ENCODE measurements at places on chromosomes 6 and 20. TPM values are rescaled to one million over a fixed set of nuclear protein-coding genes. Genes with fewer than 3 reads are reported as not detected.

Gene SEC23B
- total RNA-seq, result 20.6 TPM

- H3K27ac ChIP-seq, result no peak overlapping the region
- no peaks in the 10 kb centered on the region for H3K36me3 ChIP-seq
- no peaks in the 10 kb centered on the region for H3K27me3 ChIP-seq
- no peak for DNase-seq
- H3K4me3 ChIP-seq, result no peak overlapping the region
Measured at GRCh38 chr6:96724641-96725040, 112.6 kb downstream of the GPR63 start.

Gene DCDC2
- total RNA-seq, result 0.04 TPM

DNA sequence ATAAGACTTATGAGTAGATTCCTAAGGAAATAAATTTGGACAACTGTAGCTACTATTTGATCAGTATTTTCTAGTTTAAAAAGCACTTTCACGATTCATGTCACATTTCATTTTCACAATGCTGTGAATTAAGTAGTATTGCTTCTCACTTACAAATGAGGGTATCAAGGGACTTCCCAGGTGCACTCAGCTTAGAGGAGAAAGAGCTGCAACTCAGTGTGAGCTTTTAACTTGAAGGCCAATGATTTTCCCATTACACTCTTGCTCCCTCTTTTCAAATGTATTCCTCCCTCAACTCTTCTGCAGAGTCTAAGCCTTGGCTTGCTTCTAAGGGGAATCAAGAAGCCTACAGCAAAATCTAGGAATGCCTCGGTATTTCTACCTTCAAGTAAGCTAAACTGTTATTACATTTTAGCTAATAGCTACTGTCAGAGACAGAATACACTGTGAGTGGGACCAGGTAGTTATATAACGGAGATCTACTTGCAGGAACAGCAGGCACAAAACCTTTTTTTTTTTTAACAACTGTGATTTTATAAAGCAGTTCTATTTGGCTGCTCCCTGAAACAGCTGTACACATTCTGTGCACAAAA, 339.0 kb downstream of the SYNE1 start:
- DNase-seq, result no peak
- no peak overlapping the region for H3K27ac ChIP-seq
- H3K4me1 ChIP-seq, result peaks cover 9% of the 10 kb centered on the region
- H3K27me3 ChIP-seq, result no peaks in the 10 kb centered on the region
- no peak overlapping the region for H3K4me3 ChIP-seq

Gene OPRL1
- 0.93 TPM for total RNA-seq

GRCh38 chr20:44426879-44427790, 48.5 kb upstream of the TTPAL start:
- no peak for DNase-seq
- peaks cover 6% of the 10 kb centered on the region for H3K27me3 ChIP-seq
- H3K4me1 ChIP-seq, result no peaks in the 10 kb centered on the region
- H3K27ac ChIP-seq, result no peak overlapping the region
- H3K36me3 ChIP-seq, result no peaks in the 10 kb centered on the region

- no peaks in the 10 kb centered on the region for H3K36me3 ChIP-seq
- DNase-seq, result peak; percentile 30
- no peak overlapping the region for H3K4me3 ChIP-seq
- H3K27me3 ChIP-seq, result no peaks in the 10 kb centered on the region
- no peak overlapping the region for H3K27ac ChIP-seq
Measured at GRCh38 chr6:138970856-138971425, 17.1 kb downstream of the REPS1 start.

Gene HLA-DRB5
- total RNA-seq, result 8.4 TPM

DNA sequence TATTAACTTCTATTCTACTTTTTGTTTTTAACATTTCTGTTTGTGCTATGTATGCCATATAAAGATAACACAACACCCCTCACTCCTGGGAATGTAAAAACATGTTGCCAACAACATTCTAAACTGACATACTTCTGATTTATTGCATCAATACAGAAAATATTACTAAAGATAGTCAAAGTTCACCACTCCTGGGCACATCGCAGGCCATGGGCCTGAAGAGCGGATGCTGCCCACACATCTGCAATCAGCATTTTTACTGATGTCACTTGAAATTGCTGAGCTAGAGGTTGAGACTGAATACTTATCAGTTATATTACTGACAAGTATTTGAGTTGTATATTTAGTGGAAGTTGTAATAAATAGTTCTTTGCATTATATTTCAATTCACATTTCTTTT, 711.9 kb upstream of the EPHA7 start:
- no peak overlapping the region for H3K27ac ChIP-seq
- no peak overlapping the region for H3K4me3 ChIP-seq
- no peaks in the 10 kb centered on the region for H3K4me1 ChIP-seq

DNA sequence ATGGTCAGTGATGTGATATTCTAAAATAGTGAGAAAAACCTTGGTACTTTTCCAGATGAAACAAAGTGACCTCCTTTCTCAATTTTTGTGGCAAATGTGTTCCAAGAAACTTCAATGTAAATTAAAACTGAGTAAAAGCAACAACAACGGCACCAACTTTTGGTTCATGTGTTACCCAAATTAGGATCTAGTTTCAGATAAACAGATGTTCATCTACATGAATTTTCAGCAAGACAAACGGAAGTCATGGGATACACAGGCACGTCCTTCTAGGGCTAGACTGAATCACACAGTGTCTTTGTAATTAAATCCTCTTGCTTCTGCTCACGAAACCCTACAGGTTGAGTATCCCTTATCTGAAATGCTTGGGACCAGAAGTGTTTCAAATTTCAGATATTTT, 915.2 kb downstream of the TFAP2A start:
- no peak for DNase-seq
- no peak overlapping the region for H3K27ac ChIP-seq
- no peaks in the 10 kb centered on the region for H3K36me3 ChIP-seq
- no peaks in the 10 kb centered on the region for H3K27me3 ChIP-seq
- no peak overlapping the region for H3K4me3 ChIP-seq
- no peaks in the 10 kb centered on the region for H3K4me1 ChIP-seq

DNA sequence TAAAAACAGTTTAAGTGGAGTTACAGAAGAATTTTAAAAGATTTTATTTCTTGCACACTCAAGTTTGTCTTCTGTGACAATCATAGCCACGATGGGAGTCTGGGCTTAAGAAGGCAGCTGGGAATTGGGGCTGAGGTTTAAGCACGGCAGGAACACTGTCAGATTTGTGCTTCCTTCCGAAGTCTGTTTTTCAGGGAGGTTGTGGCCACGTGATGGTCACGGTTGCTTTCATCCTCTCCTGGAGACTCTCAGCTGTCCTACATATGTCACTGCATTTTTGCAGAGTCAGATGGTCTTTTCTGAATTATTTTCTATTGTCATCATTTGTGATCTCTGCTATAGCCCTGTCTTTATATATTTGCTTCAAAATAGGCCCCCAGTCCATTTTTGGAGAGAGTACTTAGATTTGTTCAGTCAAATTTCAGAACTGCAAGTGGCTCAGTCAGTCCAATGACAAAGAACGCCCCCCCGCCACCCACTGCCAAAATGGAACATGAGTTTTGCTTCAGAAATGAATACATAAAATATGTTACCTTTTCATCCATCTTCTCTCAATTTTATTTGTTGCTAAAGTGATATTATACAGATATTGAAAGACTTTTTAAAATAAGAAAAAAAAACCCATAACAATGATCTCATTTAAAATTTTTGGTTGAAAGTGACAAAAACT, 111.8 kb upstream of the ZFP64 start:
- H3K27ac ChIP-seq, result no peak overlapping the region
- DNase-seq, result peak; percentile 24
- no peaks in the 10 kb centered on the region for H3K27me3 ChIP-seq
- H3K36me3 ChIP-seq, result no peaks in the 10 kb centered on the region

GRCh38 chr6:116010790-116011401, 49.8 kb downstream of the FRK start:
- no peaks in the 10 kb centered on the region for H3K4me1 ChIP-seq
- no peak overlapping the region for H3K4me3 ChIP-seq
- no peak overlapping the region for H3K27ac ChIP-seq
- no peaks in the 10 kb centered on the region for H3K36me3 ChIP-seq

Gene REM1
- total RNA-seq, result 9.6 TPM

Gene HFE
- total RNA-seq, result 3.1 TPM

DNA sequence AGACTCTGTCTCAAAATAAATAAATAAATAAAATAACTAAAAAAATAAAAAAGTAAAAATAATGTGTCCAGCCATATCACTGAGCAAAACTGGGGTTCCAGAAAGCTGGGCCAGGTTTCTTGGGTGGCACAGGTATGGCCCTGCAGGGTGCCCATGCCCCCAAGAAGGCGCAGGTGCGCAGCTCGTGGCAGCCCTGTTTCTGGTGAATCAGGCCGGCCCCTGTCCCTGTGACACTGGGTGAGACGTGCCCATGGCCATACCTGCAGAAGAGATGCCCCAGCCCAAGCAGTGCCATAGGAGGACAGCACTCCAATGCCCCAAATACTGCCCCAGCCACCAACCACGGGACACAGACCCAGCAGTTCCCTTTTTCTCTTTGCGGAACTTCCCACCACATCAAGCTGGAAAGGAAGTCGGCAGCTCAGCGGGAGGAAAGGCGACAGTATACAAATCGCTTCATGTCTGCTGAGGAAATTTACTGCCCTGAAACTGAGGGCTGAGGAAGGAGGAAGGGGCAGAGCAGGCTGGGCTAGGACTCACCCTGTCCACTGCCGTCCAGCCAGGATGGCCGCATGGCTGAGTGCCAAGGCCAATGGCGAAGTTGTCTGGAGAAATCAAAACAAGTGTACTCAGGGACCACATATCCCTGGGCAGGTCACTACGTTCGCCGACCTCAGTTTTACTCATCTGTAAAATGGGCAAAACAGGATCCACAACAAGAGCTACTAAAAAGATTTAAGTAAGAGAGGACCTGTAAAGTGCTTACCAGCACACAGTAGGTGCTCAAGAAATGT, 55.4 kb downstream of the PREX1 start:
- H3K27me3 ChIP-seq, result no peaks in the 10 kb centered on the region
- no peak overlapping the region for H3K4me3 ChIP-seq
- H3K4me1 ChIP-seq, result peaks cover 14% of the 10 kb centered on the region
- peak; percentile 80 for DNase-seq
- H3K27ac ChIP-seq, result peak overlapping the region; percentile 6

- no peaks in the 10 kb centered on the region for H3K36me3 ChIP-seq
- no peak for DNase-seq
- H3K27me3 ChIP-seq, result no peaks in the 10 kb centered on the region
- H3K27ac ChIP-seq, result peak overlapping the region; percentile 1
Measured at GRCh38 chr6:134267917-134268361, 50.0 kb downstream of the SGK1 start.

GRCh38 chr6:157503018-157503747, 122.2 kb downstream of the ZDHHC14 start:
- H3K27ac ChIP-seq, result no peak overlapping the region
- H3K27me3 ChIP-seq, result no peaks in the 10 kb centered on the region
- H3K36me3 ChIP-seq, result no peaks in the 10 kb centered on the region
- H3K4me1 ChIP-seq, result no peaks in the 10 kb centered on the region

GRCh38 chr6:75446241-75446880, 47.2 kb downstream of the FILIP1 start:
- peaks cover 2% of the 10 kb centered on the region for H3K36me3 ChIP-seq
- H3K27ac ChIP-seq, result no peak overlapping the region
- peaks cover 3% of the 10 kb centered on the region for H3K4me1 ChIP-seq
- H3K4me3 ChIP-seq, result no peak overlapping the region
- no peaks in the 10 kb centered on the region for H3K27me3 ChIP-seq
- no peak for DNase-seq

- peak; percentile 30 for DNase-seq
- H3K27ac ChIP-seq, result no peak overlapping the region
- no peaks in the 10 kb centered on the region for H3K4me1 ChIP-seq
- no peaks in the 10 kb centered on the region for H3K36me3 ChIP-seq
Measured at GRCh38 chr6:21019614-21020013, 485.4 kb downstream of the CDKAL1 start.

DNA sequence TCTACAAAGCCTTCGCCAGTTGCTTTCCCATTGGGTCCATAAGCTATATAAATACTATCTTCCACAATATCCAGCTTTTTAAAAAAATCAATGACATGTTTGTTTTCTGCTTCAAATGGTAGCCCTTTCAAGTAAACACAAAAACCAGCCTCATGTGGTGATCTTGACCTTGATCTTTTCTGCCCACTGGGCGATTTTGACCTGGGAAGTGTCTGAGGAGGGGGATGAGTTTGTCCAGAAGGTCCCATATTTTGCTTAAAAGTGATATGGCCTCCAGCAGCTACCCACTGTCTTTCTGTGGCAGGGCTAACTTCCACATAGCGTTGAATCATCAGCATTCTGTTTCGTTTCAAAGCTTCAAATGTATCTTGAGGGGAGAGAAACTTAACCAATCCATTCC, 10.8 kb downstream of the CPNE1 start:
- no peak for DNase-seq
- no peak overlapping the region for H3K4me3 ChIP-seq
- no peak overlapping the region for H3K27ac ChIP-seq
- H3K4me1 ChIP-seq, result no peaks in the 10 kb centered on the region
- H3K36me3 ChIP-seq, result peaks cover 30% of the 10 kb centered on the region
